ENCODE measurements at places on chromosomes 1 and 21. TPM values are rescaled to one million over a fixed set of nuclear protein-coding genes. Genes with fewer than 3 reads are reported as not detected.

NPR1 gene
- total RNA-seq: 0.87 TPM

APOBEC4 gene
- not detected for total RNA-seq

TEKT2 gene
- total RNA-seq: 2.8 TPM

BSND gene
- not detected for total RNA-seq

DNA sequence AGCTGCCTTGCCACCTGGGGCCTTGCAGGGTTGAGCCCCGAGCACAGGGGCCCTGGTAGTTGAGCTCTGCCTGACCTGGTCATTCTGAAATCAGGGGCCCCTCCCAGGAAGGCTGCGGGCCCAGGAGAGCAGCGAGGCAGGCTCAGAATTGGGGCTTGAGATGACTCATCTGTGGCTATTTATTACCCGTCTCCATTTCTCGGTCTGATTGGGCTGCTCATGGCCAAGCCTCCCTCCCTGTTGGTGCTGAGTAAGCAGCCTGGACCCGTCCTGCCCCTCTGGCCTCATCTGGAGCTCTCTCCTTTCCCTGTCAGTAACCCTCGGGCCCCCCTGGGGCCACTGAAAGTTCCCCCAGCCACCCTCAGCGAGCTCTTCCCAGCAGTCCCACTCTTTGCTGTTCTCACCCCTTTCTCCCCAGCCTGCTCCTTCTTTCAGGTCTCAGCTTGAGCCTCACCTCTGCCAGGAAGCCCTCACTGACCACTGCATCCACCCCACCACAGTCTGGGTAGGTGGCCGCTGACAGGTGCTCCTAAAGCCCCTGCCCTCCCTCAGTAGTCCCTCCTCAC, 11.0 kb upstream of the TNFRSF8 start:
- DNase-seq: peak; percentile 15

GRCh38 chr1:46432781-46433327, 38.7 kb downstream of the FAAH start:
- DNase-seq: no peak

- no peak for DNase-seq
Observed at GRCh38 chr1:54559111-54559548, 11.1 kb downstream of the ACOT11 start.

DNA sequence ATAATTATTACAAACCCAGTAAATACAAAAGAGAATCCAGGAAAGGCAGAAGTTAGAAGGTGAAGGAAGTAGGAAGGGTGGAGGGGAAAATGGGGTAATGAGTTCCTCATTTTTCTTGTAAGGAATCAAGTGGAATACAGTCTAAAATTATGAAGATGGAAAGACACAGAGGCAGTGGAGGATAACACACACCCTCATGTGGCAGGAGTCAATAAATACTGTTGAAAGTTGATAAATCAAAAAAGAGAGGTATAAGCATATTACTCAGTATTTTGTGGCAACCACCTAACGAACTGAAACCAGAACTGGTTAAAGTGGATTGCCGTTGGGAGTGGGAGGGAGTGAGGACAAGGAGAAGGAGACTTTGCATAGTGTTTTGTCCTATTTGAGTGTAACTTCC, 78.6 kb upstream of the SLC44A3 start:
- DNase-seq: no peak

DNA sequence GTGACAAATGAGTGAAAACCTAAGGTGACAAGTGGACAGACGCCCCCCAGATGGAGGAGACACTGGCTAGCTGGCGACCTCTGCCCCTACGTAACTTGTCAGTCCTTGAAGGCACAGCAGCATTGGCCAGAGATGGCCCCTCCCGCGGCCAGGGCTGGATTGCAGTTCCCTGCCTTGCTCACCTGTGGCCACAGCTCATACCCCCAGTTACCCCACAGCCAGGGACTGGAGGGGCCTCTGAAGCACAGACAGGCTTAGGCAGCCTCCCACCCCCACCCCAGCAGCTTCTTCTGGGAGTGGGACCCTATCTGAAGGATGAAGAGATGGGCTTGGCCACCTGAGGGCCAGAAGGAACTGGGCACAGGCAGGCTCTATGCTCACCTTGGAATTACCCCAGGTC, 3.7 kb downstream of the HES3 start:
- DNase-seq: no peak

DNA sequence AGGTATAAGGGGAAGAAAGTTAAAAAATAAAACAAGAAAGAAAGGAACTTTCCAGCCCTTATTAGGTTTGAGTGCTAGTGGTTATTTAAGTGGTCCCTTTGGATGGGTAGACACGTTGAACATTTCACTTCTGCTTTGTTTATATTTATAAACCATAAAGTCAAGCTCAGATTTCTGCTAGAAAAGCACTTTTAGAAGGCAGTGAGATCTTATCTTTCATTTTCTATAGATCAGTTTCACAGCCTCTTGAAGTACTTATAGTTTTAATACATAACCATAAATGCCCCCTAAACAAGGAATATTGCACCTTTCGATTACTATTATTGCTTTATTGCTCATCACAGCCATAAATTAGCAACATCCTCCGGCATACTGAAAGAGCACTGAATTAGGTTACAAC, 446.8 kb upstream of the PLXNA2 start:
- DNase-seq: no peak

- DNase-seq: no peak
Observed at GRCh38 chr1:210516092-210516656, 187.5 kb downstream of the HHAT start.

GRCh38 chr1:151816548-151817352, 11.5 kb upstream of the LINGO4 start:
- DNase-seq: no peak

DNA sequence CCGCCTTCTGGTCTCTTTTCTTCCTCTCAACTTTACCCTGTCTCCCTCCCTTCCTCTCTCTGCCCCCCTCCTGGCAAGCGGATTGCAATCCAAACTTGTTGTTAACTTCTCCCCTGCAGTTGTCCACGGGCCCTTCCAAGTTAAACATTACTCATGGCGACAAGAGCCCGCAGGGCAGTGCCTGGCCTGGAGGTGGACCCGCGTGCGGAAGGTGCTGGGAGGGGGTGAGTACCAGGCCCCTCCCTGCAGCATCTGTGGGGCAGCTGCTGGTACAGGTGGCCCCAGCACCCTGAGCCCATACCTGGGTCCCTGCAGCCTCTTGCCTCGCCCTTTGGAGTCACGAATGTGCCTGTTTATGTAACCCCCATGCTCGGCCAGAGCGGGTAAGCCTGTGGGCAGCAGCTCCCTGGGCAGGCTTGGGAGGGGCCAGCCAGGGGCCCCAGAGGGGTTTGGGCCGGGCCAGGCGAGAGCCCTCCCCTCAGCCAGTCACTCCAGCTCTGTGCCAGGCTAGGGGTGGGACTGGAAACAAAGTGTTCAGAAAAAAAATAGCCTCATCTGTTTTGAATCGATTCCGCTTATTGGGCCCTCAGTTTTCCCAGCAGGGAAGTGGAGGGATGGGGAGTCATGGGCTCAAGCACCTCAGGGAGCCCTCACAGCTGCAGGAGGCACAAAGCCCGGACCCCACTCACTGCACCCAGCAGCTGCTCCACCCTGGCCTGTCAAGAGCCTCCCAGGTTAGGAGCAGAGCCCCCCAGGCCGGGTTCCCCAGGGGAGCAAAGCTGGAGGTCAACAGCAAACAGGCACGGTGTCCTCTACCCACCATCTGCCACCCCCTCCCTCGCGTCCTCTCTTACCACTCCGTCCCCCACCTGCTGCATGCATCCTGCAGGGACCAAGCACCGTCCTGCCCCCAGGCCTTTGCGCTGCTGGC, 14.0 kb upstream of the FAAP20 start:
- DNase-seq: no peak

All from A673 (cell line).